Midbrain (tissue), 1 donor: ENCODE measurements at places on chromosomes 11 and 22.

DNA sequence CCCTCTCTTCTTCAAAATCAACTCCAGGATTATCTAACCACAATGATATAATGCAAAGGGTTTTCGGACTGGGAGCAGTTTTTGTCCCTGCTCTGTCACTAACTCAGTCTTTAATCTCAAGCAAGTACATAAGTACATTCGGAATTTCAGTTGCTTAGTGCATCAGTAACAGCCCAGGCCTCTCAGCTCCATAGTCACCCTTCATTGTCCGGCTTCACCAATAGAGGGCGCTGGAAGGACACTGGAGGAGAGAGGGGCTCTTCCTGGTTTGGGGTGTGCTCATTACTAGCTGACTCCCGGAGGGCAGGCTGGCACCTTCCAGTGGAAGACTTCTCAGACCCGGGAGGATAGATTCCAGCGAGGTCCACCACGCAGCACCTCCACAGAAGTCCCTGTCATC, 90.4 kb upstream of the PDGFD start:
- DNase-seq = no peak

GRCh38 chr11:61586792-61587430, 6.0 kb upstream of the SYT7 start:
- no peak for DNase-seq

- no peak for DNase-seq
Observed at GRCh38 chr22:26245001-26245400, 75.7 kb downstream of the SEZ6L start.

DNA sequence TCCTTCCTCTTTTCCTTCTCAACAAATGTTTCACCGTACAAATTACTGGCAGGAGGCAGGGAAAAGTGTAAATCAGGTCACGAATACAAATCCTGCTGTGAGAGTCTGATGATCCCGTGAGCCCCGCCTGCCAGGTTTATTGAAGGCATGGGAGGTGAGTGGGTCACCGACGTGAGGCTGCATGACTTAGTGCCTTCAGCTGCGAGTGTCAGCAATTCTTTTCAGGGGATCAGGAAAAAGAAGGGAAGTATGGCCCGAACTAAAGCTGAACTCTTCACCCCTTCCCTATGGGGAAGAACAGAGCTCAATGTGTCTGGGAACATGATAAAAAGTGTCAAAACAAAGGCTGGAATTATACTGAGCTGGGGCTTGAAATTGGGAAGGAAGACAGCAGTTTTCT, 166.2 kb downstream of the OPCML start:
- no peak for DNase-seq
